ENCODE measurements at places on chromosomes 2 and 18.
A peak's percentile ranks its signal among the peaks of the same experiment; 100 is the strongest.

- H3K27me3 ChIP-seq, result peaks cover 2% of the 10 kb centered on the region
- no peaks in the 10 kb centered on the region for H3K4me1 ChIP-seq
These were observed 81.2 kb upstream of the REV1 start for GRCh38 chr2:99571021-99571420.

GRCh38 chr2:28163028-28163427 lies 229.6 kb upstream of the FOSL2 start:
- H3K27ac ChIP-seq, result no peak overlapping the region
- peaks cover 1% of the 10 kb centered on the region for H3K27me3 ChIP-seq
- no peak overlapping the region for H3K4me3 ChIP-seq
- DNase-seq, result no peak
- H3K36me3 ChIP-seq, result peaks cover 3% of the 10 kb centered on the region

DNA sequence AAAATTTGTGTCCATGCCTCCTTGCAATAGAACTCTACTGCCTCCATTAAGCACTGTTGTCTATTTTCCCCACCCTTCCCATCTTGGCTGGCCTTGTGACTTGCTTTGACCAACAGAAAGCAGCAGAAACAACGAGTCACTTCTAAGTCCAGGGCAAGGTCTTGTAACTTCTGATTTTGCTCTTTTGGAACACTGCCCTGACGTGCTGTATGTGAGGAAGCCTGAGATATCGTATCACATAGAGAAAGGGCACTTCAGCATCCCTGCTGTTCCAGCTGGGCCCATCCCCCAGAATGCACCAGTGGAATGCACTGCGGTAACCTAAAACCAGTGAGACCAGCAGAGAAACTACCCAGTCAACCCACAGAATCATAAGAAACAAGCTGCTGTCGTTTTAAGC lies 28.1 kb downstream of the NCKAP1 start:
- no peak overlapping the region for H3K27ac ChIP-seq
- H3K36me3 ChIP-seq, result peaks cover 11% of the 10 kb centered on the region
- H3K4me3 ChIP-seq, result no peak overlapping the region
- H3K4me1 ChIP-seq, result peaks cover 9% of the 10 kb centered on the region

GRCh38 chr2:45964223-45964841 lies 312.9 kb downstream of the PRKCE start:
- DNase-seq, result no peak
- peak overlapping the region; percentile 50 for H3K27ac ChIP-seq
- no peaks in the 10 kb centered on the region for H3K36me3 ChIP-seq

- H3K36me3 ChIP-seq, result peaks cover 3% of the 10 kb centered on the region
- H3K27ac ChIP-seq, result no peak overlapping the region
These were observed 28.1 kb downstream of the TMEM163 start for GRCh38 chr2:134690629-134691215.

DNA sequence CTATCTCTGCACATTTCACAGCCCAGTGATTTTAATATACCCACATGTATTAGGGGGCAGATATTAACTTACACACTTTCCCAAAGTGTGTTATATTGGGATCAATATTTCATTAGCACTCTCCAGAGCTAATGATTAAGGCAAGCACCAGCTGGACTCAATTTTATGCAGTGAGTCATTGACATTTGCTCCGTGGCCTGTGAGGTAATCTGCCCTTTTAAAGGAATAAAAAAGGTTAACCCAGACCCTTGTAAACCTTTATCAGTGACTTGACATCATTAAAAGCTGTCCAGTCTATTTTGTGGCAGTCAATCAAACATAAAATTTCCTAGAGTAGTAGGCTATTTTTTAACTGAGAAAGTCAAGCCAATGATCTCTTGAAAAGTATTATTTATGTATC lies 1870.4 kb upstream of the CELF4 start:
- no peaks in the 10 kb centered on the region for H3K36me3 ChIP-seq
- no peaks in the 10 kb centered on the region for H3K4me1 ChIP-seq
- H3K27ac ChIP-seq, result no peak overlapping the region
- H3K27me3 ChIP-seq, result no peaks in the 10 kb centered on the region
- no peak for DNase-seq
- H3K4me3 ChIP-seq, result no peak overlapping the region

DNA sequence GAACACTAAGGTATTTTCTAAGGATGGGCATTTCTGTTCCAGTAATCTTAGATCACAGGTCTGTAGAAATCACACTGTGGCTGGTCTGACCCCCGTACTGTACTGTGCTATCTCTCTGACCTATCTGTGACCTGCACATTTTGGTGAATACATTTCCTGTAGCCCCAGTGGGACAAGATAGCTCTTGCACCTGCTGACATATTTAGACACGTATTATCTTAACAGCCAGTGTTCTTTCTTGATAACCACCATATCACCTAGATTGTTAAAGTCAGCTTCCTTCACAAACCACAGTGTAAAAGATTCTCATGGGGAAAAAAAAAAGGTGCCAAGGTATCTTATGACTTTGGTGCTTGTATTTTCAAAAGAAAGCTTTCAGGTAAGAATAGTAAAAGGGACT lies 39.8 kb upstream of the TMEM247 start:
- H3K4me3 ChIP-seq, result no peak overlapping the region
- H3K27ac ChIP-seq, result no peak overlapping the region
- no peaks in the 10 kb centered on the region for H3K36me3 ChIP-seq
- no peak for DNase-seq

- no peaks in the 10 kb centered on the region for H3K27me3 ChIP-seq
- H3K27ac ChIP-seq, result no peak overlapping the region
- no peaks in the 10 kb centered on the region for H3K36me3 ChIP-seq
- DNase-seq, result no peak
- H3K4me1 ChIP-seq, result no peaks in the 10 kb centered on the region
- H3K4me3 ChIP-seq, result no peak overlapping the region
These were observed 81.4 kb upstream of the ERBB4 start for GRCh38 chr2:212619954-212620353.

- peaks cover 12% of the 10 kb centered on the region for H3K27me3 ChIP-seq
- H3K4me3 ChIP-seq, result peak overlapping the region; percentile 90
- no peak overlapping the region for H3K27ac ChIP-seq
- DNase-seq, result no peak
- H3K4me1 ChIP-seq, result peaks cover 4% of the 10 kb centered on the region
- peaks cover 16% of the 10 kb centered on the region for H3K36me3 ChIP-seq
These were observed 1.3 kb downstream of the ING5 start for GRCh38 chr2:241703032-241703604.

DNA sequence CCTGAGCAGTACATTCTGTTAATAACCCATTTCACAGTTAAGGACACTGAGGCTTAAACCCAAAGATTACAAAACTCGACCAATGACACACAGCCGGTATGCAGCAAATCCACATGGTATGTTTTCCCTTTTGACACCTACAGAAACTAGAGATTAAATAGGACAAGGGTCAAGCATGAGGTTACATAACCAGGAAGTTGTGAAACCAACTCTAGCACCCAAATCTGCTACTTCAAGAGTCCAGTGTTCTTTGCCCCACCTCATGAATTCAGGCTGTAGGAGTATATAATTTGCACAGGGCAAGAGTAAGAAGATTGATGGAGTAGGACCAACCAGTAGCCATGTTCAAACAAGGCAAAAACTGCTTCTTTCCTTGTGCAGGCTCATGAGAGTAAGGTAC lies 249.8 kb downstream of the BCL11A start:
- H3K4me1 ChIP-seq, result peaks cover 13% of the 10 kb centered on the region
- no peak overlapping the region for H3K4me3 ChIP-seq
- H3K27me3 ChIP-seq, result peaks cover 4% of the 10 kb centered on the region
- DNase-seq, result no peak
- no peaks in the 10 kb centered on the region for H3K36me3 ChIP-seq

DNA sequence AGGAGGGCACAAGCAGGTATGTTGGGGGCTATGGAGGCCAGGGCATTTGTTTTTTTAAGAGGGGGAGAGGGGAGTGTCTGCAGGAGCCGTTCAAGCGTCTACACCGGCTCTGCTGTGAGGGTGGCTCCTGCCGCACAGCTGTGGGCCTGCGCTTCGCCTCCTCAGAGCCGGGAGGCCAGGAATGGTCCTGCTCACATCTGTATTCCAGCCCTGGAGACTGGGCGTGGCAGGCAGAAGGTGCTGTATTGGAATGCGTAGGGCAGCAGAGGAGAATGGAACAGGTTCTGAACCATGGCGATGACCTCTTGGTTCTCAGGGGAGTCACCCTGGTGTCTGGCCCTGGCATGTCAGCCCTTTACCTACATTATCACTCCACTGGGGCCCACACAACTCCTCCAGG lies 26.8 kb upstream of the INHBB start:
- no peak for DNase-seq
- no peak overlapping the region for H3K27ac ChIP-seq
- H3K27me3 ChIP-seq, result peaks cover 24% of the 10 kb centered on the region
- H3K4me1 ChIP-seq, result peaks cover 38% of the 10 kb centered on the region

GRCh38 chr2:170942615-170943014 lies 13.6 kb downstream of the GORASP2 start:
- no peak overlapping the region for H3K4me3 ChIP-seq
- DNase-seq, result no peak
- peaks cover 4% of the 10 kb centered on the region for H3K36me3 ChIP-seq
- H3K4me1 ChIP-seq, result peaks cover 7% of the 10 kb centered on the region
- H3K27ac ChIP-seq, result no peak overlapping the region
- H3K27me3 ChIP-seq, result no peaks in the 10 kb centered on the region

DNA sequence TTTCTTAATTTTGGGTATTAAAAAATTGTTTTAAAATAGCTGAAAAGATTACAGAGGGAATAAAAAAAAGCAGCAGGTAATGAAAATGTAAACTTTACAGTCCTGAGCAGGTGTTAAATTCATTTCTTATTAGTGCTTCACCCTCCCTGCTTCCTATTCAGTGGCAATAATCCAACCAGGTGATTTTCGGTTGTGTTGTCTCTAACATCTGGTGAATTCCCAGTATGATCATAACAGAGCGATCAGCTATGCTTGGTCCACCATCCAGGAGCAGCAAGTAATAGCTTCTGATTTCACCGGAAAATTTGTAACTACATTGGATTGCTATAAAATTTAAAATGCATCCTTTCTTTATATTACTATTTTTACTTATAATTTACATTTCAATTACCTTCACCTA lies 673.1 kb downstream of the SOCS6 start:
- H3K36me3 ChIP-seq, result no peaks in the 10 kb centered on the region
- H3K4me3 ChIP-seq, result no peak overlapping the region
- H3K27me3 ChIP-seq, result peaks cover 3% of the 10 kb centered on the region
- no peak for DNase-seq

DNA sequence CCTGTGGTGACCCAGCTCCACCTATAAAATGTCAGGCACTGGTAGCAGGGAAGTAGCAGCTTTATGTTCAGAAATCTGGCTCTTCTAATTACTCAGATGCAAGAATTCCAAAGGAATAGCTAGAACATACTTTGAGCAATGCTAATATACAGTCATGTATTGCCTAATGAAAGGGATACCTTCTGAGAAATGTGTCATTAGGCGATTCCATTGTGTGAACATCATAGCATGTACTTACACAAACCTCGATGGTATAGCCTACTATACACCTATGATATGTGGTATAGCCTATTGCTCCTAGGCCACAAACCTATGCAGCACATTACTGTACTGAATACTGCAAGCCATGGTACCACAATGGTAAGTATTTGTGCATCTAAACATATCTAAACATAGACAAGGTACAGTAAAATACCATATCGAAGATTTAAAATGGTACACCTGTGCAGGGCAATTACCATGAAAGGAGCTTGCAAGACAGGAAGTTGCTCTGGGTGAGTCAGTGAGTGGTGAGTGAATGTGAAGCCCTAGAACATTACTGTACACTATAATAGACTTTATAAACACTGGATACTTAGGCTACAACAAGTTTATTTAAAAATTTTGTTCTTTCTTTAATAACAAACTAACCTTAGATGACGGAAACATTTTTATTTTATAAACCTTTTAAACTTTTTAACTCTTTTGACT lies 50.3 kb upstream of the ETAA1 start:
- no peaks in the 10 kb centered on the region for H3K4me1 ChIP-seq
- no peaks in the 10 kb centered on the region for H3K36me3 ChIP-seq
- no peak overlapping the region for H3K27ac ChIP-seq
- H3K4me3 ChIP-seq, result no peak overlapping the region

DNA sequence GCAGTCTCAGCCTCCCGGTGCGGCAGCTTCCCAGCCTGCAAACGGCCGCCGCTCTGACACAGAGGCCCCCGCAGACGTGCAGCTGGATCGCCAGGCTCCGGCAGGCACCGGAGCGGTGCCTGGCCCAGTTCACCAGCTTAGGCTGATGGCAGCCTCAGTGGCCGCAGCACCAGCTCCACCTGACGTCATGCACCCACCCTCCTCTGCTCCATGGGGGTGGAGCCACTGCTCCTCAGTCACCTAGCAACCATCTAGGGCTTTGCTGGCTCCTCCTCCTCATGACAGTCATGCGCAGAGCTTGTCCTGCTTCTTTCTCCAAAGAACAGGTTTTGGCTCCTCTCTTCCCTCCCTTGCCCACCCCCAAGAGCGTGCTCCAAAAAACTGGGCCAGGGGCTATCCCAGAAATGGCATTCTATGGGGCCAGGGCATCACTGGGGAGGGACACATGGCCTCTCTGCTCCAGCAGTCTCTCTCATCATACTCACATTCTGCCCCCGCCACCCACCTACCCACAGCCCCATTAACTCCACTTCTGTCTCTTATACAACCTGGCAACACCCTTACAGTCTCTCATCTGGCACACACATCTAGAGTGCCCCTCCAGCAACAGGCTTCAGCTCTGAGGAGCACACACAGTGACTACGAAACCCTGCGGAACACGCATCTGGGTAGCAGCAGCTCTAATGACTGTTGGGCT lies 5.5 kb downstream of the DCTN1 start:
- peak; percentile 62 for DNase-seq
- H3K27me3 ChIP-seq, result peaks cover 7% of the 10 kb centered on the region
- peaks cover 37% of the 10 kb centered on the region for H3K4me1 ChIP-seq
- H3K36me3 ChIP-seq, result peaks cover 58% of the 10 kb centered on the region

DNA sequence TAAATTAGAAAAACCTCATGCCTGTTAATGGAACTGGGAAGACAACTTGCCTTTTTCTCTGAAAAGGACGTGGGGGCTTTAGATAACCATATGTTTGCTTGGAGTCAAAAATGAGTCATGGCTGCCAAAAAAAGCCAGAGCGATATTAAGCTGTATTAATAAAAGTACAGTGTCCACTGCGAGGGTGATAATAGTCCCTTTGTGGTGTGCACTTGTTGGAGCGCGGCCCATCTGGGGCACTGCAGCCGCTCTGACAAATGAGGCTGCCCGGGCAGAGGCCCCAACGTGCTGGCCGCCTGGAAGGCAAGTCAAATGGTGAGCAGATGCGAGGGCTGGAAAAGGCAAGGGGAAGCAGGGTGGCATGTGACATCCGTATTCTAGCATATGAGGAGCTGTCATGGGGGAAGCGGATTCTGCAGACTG lies 103.3 kb upstream of the NCK2 start:
- no peak for DNase-seq
- no peaks in the 10 kb centered on the region for H3K4me1 ChIP-seq
- no peak overlapping the region for H3K4me3 ChIP-seq
- H3K27me3 ChIP-seq, result no peaks in the 10 kb centered on the region

GRCh38 chr2:231565887-231566594 lies 26.6 kb upstream of the TEX44 start:
- H3K27ac ChIP-seq, result no peak overlapping the region
- H3K4me1 ChIP-seq, result peaks cover 6% of the 10 kb centered on the region
- no peak overlapping the region for H3K4me3 ChIP-seq
- no peaks in the 10 kb centered on the region for H3K36me3 ChIP-seq
- no peak for DNase-seq
- H3K27me3 ChIP-seq, result no peaks in the 10 kb centered on the region
